ENCODE measurements at places on chromosomes 4 and X. TPM values are rescaled to one million over a fixed set of nuclear protein-coding genes. Genes with fewer than 3 reads are reported as not detected.

The CPZ gene
- polyA plus RNA-seq = 20.1 TPM

The MAGEB18 gene
- polyA plus RNA-seq = not detected

The PLRG1 gene
- polyA plus RNA-seq = 118 TPM

The PIGA gene
- polyA plus RNA-seq = 15.7 TPM

The TMPRSS11A gene
- not detected for polyA plus RNA-seq

The TAF7L gene
- 0.35 TPM for polyA plus RNA-seq

The RLIM gene
- polyA plus RNA-seq = 35.4 TPM

The FAM47A gene
- polyA plus RNA-seq = not detected

The EDA2R gene
- polyA plus RNA-seq = 0.50 TPM

The VMA21 gene
- polyA plus RNA-seq = 32.9 TPM

The ADH7 gene
- not detected for polyA plus RNA-seq

The FAM13A gene
- polyA plus RNA-seq = 34.0 TPM

The OTUD6A gene
- polyA plus RNA-seq = not detected

The SLC2A9 gene
- polyA plus RNA-seq = 10.3 TPM

The XAGE1A gene
- polyA plus RNA-seq = not detected

The TGIF2LX gene
- polyA plus RNA-seq = not detected

The TRPC5OS gene
- polyA plus RNA-seq = 0.06 TPM

The HS3ST1 gene
- 1.9 TPM for polyA plus RNA-seq

The TMPRSS11D gene
- polyA plus RNA-seq = not detected

The PAGE4 gene
- 1.5 TPM for polyA plus RNA-seq

The DMD gene
- 19.3 TPM for polyA plus RNA-seq

The UGT2B10 gene
- 0.29 TPM for polyA plus RNA-seq

The MAOB gene
- polyA plus RNA-seq = 56.4 TPM

The GPR173 gene
- polyA plus RNA-seq = 14.5 TPM

The MAGEA10 gene
- not detected for polyA plus RNA-seq

The SSX2 gene
- polyA plus RNA-seq = not detected

The ADRA2C gene
- 10.5 TPM for polyA plus RNA-seq

The MAGEA8 gene
- polyA plus RNA-seq = 0.10 TPM

The CXCL1 gene
- 0.86 TPM for polyA plus RNA-seq

The MBTPS2 gene
- polyA plus RNA-seq = 32.9 TPM

The OCRL gene
- polyA plus RNA-seq = 31.7 TPM

The JADE3 gene
- 26.6 TPM for polyA plus RNA-seq

The CCDC110 gene
- 2.4 TPM for polyA plus RNA-seq

The SLBP gene
- polyA plus RNA-seq = 101 TPM

The F8A3 gene
- polyA plus RNA-seq = 12.1 TPM

The PPARGC1A gene
- polyA plus RNA-seq = 35.5 TPM

The SLC49A3 gene
- polyA plus RNA-seq = 4.1 TPM

The TFDP3 gene
- polyA plus RNA-seq = not detected

The LETM1 gene
- 18.1 TPM for polyA plus RNA-seq

The GRK4 gene
- polyA plus RNA-seq = 7.5 TPM

The ARHGAP4 gene
- 26.8 TPM for polyA plus RNA-seq

The GABRB1 gene
- polyA plus RNA-seq = 0.64 TPM

The STIM2 gene
- polyA plus RNA-seq = 39.1 TPM

The ITM2A gene
- polyA plus RNA-seq = 92.4 TPM

Data from right renal pelvis (tissue), 4 donors.